ENCODE measurements at places on chromosomes 2 and 18. TPM values are rescaled to one million over a fixed set of nuclear protein-coding genes. Genes with fewer than 3 reads are reported as not detected.

- no peak for DNase-seq
Measured at GRCh38 chr2:120368086-120368485, 22.1 kb downstream of the INHBB start.

GRCh38 chr18:33751613-33752221, 173.7 kb downstream of the ASXL3 start:
- peak; percentile 56 for DNase-seq

DNA sequence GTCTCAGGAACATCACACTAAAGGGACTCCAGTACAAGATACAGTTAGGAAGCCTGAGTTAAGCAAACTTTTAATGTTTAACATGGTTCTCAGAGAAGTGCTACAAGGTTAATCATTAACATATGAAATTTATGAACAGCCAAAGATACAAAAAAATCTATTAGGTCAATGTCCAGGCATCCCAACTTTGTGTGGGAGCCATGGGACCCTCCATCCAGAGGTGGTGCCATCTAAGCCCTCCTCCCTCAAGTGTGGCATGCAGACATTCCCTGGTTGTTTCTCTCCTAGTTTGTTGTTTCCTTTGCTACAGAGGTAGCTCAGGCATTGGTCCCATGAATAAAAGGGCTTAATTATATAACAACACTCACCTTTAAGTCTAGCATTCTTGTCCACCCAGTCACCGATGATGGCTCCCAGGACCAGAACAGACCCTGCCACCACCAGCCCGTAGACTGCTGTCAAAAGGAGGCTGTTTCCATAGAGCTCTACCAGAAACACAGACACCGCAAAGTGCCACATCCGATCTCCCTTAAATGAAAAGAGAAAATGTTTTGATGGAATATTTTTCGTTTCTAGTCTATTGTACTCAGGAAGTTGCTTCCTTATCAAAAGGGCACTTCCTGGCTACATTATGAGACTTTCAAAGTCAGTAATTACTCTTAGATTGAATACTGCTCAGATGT, 5.7 kb downstream of the SLC40A1 start:
- no peak for DNase-seq

- DNase-seq: no peak
Measured at GRCh38 chr2:147232225-147232669, 612.6 kb upstream of the ACVR2A start.

FN1 gene
- total RNA-seq: 3,252 TPM

DNA sequence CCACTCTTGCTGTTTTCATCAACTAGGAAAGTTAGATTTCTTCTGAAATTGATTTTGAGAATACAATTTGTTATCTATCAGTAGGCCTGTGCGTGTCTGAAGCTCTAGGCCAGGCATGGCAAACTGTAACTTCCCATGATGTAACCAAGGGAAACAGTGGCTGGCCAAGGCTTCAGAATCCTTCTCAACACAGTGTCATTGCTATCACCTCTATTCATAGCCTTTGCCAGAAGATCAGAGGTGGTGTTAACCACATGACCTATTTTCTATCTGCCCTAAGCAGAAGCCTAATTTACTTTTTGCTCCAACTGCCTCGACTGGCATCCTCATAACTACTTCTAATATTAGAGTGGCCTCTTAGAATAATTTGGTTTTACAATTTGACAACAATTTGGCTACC, 2.5 kb downstream of the ITGB6 start:
- no peak for DNase-seq

EFR3B gene
- 4.3 TPM for total RNA-seq

DNA sequence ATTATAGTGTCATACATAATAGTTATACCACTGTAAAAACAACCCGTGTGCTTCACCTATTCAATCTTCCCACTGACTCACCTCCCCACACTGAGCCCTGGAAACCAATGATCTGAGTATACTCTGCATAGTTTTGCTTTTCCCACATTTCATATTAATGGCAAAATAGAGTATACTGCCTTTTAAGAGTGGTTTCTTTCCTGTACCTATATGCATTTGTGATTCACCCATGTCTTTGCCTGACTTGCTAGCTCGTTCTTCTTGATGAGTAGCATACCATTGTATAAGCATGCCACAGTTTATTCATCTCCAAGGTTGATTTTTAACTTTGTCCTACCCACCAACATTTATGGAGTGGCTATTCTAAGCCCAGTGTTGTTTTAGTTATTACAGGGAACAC, 686.4 kb downstream of the PLCL1 start:
- no peak for DNase-seq

GRCh38 chr18:69558052-69558451, 157.4 kb downstream of the DOK6 start:
- no peak for DNase-seq
